ELF-1 (cell line): ENCODE measurements at places on chromosomes 6 and 20.

GRCh38 chr20:6178537-6178936, 55.7 kb upstream of the FERMT1 start:
- DNase-seq = no peak

GRCh38 chr20:16368645-16369292, 204.5 kb downstream of the KIF16B start:
- DNase-seq = no peak

DNA sequence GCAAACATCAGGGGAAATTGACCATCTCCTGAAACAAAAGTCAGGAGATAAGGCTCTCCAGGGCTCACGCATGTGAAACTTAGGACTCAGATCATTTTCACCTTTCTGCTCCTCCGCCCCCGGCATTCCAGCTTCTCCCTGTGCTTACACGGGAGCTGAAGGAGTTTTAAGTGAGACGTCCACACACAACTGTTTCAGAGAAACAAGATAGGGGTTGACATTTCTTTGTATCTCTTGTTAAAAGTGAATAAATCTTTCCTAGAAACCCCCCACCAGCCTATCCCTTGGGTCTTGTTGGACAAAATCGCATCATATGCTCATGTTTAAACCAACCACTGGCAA, 46.1 kb downstream of the FAM50B start:
- DNase-seq = no peak

GRCh38 chr6:27205375-27206278, 41.9 kb upstream of the PRSS16 start:
- DNase-seq = peak; percentile 78

- no peak for DNase-seq
Observed at GRCh38 chr6:17601386-17601703, 1.2 kb downstream of the FAM8A1 start.

DNA sequence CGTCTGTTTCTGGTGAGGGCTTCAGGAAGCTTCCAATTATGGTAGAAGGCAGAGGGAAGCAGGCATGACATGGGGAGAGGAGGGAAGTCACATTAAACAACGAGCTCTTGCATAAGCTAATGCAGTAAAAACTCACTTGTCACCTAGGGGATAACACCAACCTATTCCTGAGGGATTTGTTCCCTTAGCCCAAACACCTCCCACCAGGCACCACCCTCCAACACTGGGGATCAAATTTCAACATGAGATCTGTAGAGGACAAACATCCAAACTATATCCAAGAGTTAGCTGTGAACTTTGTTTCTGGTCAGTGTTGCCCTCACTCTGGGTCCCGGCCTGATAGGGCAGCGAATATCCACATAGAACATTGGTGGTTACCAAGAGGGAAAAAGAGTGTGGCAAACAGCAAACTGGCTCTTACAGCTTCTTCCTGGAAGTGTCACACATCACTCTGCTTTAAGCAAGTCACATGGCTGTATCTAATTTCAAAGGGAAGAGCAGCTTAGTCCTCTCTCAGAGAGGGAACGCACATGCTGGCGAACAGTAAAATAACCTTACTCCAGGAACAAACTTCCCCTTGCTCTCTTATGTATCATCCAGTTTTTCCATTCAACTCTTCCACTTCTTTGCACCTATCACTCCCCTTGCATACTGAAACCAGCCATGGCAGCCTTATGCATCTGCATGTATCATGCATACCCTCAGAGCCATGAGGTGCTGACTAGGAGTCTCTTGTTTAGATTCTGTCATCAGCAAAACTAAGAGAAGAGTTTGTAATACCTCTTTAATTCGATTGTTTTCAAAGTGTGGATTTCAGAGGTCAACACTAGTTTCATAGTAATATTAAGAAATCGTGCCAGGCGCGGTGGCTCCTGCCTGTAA, 4.8 kb upstream of the MOCS1 start:
- peak; percentile 26 for DNase-seq

DNA sequence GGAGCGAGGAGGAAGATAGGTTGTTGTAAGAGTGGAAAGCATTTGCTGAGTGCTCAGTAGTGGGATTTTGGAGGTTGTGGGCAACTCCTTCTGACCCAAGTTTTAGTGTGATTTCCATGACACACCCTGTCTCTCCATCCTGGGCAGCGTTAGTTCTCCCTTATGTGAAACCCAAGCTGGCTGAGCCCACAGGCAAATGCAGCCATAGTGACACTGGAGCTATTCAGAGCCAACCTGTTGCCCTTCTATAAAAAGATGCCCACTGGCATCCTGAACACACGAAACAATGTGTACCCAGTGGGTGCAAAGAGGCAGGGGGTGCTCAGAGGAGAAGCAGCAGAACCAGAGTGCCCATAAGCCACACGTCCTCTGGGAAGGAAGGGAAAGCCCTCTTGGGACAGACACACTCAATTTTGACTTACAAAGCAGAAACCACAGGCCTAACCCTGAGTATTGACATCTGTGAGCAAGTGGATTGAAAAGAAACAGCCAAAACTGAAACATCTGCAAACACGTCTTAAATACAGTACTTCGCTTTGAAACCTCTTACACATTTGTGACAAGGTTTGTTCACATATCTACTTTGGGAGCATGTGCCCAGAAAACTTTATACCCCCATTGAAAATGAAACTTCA, 54.6 kb downstream of the BPIFB1 start:
- no peak for DNase-seq

DNA sequence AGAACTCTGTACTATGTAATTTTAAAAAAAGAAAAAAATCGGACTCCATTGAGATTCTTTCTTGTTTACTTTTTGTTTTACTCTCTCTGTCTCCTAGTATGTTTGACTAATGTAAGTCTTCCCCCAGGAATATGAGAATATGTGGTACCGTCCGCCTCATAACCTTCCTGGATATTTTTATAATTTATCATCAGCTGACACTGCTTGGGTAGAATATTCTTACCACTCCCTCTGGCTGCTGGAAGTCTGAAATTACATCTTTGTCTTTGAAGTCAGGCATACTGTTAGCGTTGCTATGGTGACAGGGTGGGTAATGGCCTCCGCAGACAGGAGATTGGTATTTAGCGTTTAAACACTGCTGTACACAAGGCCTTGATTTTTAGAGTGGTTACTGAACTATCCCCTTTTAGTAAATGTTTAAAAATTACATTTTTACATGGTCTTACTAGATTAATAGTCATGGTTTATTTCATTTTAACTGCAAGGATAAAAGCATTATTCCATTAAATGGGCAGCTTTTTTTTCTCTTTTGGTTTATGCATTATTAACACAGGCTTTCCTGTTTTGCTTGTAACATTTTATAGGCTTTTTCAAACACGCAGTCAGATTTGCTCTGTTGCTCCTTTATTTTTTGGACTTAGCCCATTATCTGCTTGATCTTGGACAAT, 176.4 kb downstream of the ARID1B start:
- DNase-seq = peak; percentile 55

DNA sequence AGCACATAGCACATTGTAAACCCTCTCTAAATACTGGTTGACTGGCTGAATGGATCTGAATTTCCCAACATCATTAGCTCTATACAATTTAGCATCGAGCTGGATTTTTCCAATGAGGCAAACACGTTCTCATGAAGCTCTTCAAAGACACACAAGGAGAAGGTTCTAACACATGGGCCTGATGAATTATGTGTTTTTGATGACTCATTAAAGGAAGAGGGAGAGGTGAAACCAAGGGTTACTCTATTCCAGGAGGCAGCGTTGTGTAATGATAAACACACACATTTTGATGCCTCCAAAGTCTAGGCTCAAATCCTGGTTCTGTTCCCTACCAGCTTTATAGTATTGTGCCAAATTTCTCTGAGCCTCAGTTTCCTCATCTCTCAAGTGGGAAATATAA, 84.3 kb downstream of the PFDN4 start:
- no peak for DNase-seq

DNA sequence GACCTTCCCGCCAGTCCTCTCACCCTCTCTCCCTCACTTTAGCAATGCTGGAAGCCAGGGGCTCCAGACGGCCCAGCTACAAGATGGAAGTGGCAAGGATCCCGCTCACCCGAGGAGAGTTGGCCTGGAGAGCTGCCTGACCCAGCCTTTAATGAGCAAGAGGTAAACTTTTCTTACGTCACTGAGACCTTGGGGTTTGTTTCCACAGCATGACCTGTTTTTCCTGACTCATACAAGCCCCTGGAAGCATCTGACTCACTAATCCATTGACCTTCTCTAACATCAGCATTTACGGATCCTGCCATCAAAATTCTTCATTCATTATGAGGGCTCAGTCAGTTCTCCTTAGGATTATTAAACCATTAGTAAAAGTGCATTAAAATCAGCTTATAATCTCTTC, 120.4 kb downstream of the MYLK4 start:
- DNase-seq = peak; percentile 52

GRCh38 chr20:5191829-5192569, 65.2 kb downstream of the CDS2 start:
- peak; percentile 39 for DNase-seq
